ENCODE measurements at places on chromosomes 3 and 15.

- no peak for DNase-seq
Measured at GRCh38 chr3:132564070-132564465, 33.0 kb upstream of the ACKR4 start.

- no peak for DNase-seq
Measured at GRCh38 chr3:16496408-16497222, 16.9 kb downstream of the RFTN1 start.

GRCh38 chr3:148083526-148084182 lies 614.0 kb upstream of the AGTR1 start:
- DNase-seq, result no peak

GRCh38 chr15:81411969-81412633 lies 38.1 kb upstream of the TMC3 start:
- no peak for DNase-seq

DNA sequence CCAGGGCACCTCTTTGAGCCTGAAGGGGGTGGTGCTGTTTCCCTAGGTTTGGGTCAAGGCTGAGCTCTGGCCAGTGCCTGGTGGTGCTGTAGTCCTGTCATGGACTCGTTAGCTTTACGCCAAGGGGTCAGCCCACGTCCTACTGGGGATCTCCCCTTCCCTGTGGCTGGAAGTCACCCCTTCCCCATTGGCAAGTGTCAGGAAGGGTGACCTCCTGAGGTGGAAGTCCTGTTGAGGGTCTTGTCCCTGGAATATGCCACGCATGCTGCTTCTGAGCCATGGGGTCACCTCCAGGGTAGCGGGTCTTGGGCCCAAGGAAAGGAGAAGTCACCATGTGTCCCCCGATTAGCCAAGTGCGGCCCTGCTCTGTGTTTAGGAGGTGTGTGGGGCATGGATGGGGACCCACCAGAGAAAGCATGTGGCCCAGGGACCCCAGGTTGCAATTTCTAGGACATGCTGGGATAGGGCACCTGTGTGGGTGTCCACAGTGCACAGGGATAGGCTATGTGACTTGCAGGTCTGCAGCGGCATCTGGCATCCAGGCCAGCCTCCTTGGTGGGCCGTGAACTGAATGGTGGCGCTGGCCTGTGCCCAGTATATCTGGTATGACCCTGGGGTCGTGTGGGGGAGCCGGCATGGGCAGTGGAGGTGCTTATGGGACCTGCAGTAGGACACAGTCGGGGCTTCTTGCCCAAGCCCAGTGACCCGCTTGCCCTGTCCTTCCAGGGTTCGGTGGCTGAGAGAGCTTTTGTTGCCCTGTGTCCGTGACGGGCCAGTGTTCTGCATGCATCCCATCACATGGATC lies 226.7 kb downstream of the SNRPN start:
- DNase-seq, result no peak

GRCh38 chr3:48047841-48048464 lies 31.7 kb upstream of the MAP4 start:
- DNase-seq, result no peak

- DNase-seq, result no peak
Measured at GRCh38 chr3:30314757-30315325, 291.6 kb upstream of the TGFBR2 start.

GRCh38 chr15:66752078-66752477 lies 50.0 kb downstream of the SMAD6 start:
- DNase-seq, result no peak

DNA sequence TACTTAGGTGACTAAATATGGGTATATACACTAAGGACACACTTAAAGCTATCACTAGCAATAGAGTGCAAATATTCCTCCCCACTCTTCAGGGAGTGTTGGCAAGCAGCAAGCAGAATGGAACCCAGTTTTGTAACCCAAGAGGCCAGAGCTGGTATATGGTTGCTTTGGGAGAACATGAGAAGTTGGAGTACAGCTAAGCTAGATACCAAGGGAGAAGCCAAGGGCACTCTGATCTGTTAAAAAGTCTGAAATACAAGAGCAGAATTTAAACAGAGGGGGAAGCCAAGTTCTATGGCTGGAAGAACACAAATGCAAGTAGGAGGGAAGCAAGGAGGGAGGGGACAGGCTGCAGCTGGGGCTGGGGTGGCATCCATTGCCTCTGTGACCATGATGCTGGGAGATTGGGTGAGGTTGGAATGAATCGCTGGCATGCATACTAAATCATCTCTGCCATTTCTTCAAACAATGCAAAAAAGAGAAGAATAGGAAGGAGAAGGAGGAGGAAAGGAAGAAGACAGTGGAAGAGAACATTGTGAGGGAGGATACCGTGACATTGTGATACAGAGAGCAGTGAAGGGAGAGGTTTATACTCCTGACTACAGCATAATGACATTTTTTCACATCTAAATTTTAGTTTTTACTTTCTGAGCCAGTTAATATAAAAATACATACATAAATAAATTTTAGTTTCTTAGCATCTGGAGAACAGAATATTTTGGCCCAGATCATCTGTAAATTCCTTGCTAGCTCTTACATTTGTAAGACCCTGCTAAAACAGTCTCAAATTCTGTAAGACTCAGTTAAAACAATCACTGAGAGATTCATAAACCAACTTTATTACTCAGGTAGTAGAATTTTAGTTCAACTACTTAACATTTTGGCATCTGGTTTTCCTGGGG lies 9.0 kb upstream of the ANXA2 start:
- no peak for DNase-seq

GRCh38 chr15:69459066-69459465 lies 6.4 kb downstream of the RPLP1 start:
- DNase-seq, result no peak

DNA sequence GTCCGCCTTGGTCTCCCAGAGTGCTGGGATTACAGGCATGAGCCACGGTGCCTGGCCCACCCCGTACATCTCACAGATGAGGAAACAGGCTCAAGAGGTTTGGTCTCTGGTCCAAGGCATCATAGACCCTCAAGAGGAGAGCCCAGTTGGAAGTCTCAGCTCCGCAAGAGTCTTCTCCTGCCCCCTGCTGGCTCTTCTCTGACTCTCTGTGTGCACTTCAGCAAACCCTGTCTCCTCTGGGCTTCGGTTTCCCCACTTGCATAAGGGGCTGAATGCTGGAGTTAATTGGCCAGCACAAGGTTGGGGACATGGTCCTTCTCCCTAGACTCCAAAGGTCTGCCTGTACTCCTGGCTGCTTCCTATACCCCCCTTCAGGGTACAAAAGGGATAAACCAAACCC lies 3.9 kb downstream of the MST1R start:
- DNase-seq, result no peak

- DNase-seq, result no peak
Measured at GRCh38 chr15:34339946-34340345, 2.4 kb upstream of the SLC12A6 start.

DNA sequence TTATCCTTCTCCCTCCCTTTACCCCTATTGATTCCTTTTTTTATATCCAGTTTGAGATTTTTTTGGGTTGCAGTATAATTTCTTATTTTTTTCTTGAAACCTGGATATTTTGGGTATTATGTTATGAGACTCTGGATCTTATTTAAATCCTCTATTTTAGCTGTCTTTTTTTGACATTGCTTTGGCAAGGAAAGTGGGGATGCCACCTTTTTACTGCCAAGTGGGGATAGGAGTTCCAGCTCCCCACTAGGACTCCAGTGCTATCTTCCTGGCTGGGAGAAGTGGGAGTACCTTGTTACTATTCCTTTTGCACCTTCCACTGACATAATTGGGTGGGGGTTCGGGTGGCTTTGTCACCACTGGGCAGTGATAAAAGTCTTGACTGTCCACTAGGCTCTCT lies 87.9 kb downstream of the SATB1 start:
- no peak for DNase-seq

DNA sequence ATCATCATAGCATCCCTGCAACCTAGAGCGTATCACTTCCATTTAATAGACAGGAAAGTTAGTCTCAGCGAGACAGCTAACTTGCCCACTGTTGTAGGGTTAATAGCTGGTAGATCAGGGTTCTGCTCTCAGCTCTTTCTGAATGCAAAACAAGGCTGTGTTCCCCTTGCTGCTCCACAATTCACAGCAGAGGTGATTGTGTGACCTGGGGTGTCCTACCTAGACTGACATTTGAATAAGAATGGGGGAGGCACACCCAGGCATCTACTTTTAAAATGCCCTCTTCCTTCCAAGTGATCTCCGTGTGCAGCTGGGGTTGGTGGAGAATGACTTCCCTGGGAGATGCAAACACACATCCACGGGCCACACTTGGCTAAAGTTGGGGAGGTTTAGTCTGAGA lies 43.0 kb upstream of the CACNA2D3 start:
- DNase-seq, result no peak

DNA sequence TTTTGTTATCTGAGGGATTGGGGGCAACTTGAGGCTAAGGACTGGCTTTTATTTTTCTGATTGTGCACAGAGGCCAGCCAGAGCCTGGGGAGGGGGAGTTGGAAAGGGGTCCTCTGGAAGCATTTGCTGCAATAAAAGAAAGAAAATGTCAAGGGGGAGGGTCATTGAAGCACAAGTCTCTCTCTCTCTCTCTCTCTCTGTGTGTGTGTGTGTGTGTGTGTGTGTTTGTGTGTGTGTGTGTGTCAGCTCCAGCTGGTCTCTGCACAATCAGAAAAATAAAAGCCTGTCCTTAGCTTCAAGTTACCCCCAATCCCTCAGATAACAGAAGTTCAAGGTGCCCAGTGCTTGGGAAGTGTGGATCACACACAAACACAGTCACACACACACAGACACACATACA lies 52.1 kb upstream of the CCDC174 start:
- DNase-seq, result no peak

DNA sequence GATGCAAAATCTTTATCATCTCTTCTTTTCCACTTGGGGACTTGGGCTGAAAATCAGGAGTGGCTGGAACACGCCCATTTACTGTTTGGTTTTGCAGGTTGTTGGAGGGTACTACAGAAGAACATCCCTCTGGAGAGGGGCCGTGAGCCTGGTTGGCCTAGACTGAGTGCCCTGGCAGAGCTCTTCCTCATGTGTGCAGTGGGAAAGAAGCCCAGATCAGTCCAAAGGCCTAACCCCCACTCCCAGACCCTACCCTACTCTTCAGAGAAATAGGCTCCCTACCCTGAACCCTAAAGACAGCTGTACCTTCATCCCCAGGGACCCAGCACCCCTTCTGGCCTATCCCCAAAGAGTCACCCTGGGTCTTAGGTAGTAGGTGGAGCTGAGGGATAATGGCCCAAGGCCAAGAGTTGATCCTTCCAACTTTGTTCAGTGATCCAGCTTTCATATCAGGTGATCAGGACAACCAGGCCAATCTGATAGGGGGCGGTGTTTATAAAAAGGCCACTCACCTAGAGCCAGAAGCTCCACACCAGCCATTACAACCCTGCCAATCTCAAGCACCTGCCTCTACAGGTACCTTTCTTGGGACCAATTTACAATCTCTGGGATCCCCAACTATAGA lies at the start of gene CYP1A2:
Gene CYP1A2, plus strand, starts transcription at position 524 of the 625 bp plus-strand sequence. CDS start 894 bp downstream, outside the sequence.
- no peak for DNase-seq

DNA sequence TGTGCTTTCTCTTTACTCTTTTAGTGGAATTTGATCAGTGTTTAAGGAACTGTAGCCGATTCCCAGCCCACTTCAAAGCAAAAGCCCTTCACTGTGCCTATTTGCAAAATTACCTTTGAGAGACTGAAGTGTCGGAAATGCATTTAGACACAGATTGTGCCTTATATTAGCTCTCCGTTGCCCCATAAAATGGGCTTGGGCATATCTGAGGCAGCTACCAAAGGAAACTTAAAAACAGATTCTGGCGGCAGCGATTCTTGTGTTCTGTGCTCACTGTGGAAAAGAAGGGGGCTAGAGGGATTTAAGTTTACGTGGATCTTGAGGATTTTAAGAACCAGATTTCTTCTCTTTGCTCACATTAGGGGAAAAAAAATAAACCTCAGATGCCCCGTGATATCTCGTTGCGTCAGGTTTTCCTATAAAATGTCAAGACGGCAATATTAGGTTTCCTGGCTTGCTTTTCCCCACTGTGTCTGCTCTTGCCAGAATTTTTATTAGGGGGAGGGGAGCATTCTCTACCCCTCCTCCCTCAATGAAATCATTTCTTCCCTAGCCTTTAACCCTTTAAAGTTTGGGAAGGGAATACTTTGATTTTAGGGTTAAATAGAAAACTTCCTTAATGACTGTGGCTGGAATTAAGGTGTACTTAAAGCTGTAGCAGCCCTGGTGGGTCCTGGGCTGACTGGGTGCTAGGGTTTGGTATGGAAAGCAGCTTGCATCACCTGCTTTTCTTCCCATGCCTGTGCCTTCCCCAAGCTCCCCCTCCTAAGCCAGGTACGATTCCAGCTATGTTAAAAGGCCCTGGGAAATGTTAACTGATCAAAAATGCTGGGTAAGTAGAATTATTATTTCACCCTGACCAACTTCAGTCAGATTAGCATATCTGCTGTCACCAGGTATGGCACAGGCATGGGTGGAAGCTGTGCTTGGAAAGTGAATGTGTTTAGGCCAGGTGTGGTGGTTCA lies 73.8 kb downstream of the SMAD3 start:
- DNase-seq, result no peak

DNA sequence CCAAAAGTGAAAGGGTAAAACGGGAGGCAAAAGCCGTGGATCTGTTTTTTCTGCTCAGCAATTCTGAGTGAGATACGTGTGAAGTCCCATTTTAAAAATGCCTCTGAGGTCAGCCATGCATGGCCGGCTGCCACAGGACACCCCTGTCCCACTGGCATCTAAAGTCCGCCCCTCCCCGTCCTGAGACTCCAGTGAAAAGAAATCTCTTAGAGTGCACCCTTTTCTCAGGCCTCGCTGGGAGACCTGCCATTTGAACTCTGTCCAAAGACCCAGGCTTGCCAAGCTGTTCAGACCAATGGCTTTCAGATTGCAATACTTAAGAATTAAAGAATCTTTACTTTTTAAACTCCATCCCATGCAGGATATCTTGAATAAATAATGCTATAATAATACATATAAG lies 61.0 kb upstream of the SLC24A5 start:
- DNase-seq, result no peak

DNA sequence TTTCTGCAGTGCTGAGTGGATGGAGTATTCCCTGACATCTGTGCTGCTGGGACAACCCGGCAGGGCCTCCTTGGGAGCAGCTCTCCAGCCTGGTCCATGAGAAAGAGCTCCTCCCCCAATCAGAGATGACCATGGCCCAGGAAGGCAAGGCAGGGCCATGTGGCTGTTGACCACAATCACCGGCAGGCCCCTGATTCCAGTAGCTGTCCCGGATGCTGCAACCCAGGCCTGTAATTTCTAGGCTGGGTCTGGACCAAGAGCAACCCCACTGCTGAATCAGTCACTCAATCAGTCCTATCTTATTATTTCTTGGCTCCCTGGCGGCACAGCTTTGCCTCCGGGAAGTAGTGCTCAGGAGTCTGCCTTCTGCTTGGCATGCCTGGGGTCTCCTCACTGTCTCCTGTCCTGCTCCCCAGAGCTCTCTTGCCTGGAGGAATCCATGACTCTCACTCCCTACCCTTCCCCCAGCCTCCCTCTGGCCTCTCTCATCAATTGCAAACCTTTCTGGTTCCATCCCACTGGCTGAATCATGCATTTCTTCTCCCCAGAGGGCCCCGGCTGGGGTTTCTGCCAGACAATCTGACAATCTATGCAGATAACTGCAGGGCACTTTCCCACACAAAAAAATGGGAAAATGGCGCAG lies 32.6 kb upstream of the ITGA11 start:
- no peak for DNase-seq

DNA sequence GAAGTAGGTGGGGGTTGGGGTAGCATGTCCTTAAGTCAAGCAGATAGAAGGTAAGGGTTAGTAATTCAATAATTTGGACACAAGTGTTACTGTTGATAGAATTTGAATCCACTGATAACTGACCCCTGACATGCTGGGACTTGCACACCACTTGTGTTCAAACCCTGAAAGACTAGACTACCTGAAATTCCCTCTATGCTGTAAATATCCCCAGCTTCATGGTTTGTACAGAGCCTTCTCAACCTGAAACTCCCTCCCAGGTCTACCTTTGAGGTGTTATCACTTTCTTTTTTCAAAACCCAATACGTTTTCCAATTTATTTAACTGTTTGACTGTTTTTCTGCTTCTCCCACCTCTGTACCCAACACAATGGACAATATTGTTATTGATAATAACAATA lies 459.6 kb downstream of the NLGN1 start:
- DNase-seq, result no peak
